HepG2 (cell line): ENCODE measurements at places on chromosomes 1 and 21.

- DNase-seq = no peak
Observed at GRCh38 chr1:226382030-226382429, 25.9 kb downstream of the PARP1 start.

DNA sequence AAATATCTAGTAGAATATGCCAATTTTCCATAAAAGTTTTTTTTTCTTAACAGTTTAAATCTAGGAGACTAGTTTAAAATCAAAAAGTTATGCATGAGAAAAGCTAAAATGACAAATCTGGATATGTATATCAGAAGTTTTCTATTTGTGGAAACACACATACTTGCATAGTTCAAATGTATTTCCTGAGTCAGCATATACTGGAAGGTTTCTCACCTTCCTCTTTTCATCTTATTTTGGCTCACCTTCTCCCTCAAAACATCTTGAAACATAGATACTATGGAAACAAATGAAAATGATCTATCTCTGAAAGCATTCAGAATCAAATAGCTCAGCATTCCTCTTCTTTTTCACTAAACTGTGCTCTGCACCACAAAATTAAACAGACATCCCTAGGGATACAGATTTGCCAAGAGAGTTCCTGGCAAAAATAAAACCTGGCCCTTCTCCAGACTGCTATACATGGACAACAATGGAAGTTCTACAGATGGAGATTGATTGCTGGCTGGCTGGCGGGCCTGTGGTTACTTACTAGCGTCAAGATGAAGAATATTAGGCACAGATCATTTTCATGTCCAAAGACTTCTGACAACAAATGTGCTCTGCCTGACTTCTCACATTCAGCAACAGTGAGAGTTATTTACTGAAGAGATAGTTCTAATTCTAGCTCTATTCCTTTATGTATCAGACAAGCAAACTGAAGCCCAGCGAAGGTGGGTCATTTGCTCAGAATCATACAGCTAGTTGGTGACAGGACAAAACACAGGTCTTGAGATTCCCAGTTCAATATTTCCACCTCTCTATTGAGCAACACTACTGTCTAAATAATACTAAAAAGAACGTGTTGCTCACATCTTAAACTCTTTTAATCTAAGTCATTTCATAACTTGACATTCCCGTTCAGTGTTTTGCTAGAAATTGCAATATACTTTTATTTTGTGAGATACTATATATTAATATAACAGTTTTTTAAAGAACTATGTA is 26.6 kb downstream of the DIPK1A start:
- DNase-seq = no peak

DNA sequence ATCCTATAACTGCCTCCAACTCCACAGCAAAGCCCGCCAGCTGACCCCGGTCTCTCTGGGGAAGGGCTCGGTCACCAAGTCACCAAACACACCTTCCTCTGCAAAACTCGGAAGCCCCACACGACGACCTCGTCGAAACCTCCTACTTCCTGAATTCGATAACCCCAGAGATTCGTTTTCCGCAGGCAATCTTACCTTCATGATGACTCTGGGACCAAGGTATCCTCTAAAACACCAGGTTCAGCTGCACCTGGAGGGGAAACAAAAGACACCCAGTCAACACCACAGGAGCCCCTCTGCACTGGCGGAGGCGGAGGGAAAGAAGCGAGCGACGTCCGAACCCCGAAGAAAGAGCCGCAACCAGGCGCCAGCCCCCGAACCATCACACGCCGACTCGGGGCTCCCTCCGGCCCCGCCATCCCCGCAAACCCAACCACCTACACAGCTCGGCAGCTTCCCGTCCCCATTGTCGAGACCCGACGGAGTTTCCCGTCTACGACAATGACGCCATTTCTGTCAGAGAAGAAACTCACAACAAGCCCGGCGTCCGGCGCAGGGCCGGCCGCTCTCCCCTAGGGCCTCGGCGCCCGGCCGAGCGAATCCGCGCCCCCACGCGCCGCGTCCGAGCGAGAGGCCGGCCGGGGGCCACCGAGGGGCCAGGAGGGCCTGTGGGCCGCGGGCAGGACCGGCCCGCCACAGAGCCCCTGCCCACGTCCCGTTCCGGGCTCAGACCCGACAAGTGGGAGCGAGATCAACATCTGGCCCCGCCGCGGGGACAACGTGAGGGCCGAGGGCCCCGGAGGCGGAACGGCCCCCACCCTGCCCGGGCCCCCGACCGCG is 1.0 kb downstream of the ARID4B start:
- DNase-seq = peak; percentile 21

DNA sequence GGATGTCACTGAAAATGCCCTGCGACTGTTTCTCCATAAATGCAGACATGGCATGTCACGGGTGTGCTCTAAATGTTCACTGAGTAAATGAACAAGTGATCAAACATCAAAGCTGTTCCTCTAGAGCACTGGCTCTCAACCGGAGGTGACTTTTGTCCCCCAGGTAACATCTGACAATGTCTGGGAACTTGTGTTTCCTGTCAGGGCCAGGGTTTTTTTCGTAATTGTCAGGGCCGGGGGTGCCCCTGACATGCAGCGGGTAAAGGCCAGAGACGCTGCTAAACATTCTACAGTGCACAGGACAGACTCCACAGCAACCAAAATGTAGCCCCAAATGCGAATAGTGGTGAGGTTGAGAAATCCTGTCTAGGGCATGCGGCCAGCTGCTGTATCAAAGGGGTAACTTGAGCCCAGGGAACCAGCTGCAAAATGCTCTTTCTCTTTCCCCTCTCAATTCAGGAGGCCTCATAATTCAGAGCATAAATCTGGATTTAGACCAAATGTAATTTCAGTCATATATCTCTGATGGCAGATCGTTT is 2.0 kb downstream of the ALDH4A1 start:
- peak; percentile 94 for DNase-seq

DNA sequence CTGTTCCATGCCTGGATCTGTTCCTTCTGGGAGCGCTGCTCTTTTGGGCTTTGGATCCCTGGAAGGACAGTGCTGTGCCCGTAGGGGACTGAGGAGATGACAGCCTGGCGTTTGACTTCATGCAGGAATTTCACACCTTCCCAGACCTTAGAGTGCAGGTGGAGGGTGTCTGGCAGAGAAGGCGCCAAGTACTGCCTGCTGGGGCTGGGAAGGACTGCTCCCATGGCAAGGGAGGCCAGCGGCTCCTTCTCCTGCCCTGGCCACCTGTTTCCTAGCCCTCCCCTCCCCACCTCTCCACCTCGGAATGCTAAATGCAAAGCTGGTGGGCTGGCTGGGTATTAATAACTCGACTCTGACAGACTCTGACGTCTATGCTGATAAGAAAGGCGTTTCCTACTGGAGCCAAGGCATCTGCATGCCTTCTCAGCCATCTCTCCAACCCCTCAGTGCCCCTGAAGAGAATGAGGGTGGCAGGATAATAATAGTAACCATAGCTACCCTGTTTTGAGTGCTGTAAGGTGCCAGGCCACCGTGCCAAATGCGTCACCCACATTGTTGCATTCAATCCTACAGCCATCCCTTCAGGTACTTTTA is 17.5 kb upstream of the PDIK1L start:
- DNase-seq = no peak
